Renal cortex interstitium (tissue), 15 donors: ENCODE measurements at places on chromosomes 13 and 19. TPM values are rescaled to one million over a fixed set of nuclear protein-coding genes. Genes with fewer than 3 reads are reported as not detected.

- no peak for DNase-seq
Measured at GRCh38 chr13:36528105-36528504, 95.8 kb downstream of the CCNA1 start.

DNA sequence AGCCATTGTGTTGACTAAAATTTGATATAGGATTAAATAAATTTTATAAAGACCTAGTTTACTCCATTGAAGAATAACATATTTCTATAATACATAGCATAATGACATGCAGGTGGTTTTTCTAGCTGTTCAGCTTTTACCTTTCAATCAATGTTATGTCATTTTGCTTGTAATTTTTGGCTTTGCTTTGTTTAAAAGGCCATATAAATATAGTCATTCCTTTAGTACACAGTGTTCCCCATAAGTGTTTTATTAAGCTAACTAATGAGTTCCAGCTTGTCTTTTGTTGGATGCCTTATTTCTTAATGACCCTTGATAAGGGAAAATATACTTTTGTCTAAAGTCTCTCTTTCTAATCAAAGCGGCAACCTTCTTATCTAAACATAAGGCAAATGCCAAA is 906.3 kb upstream of the GPC6 start:
- no peak for DNase-seq

- DNase-seq = no peak
Measured at GRCh38 chr13:42893214-42893671, 98.8 kb downstream of the EPSTI1 start.

- no peak for DNase-seq
Measured at GRCh38 chr13:43242040-43242439, 218.7 kb downstream of the DNAJC15 start.

The KIR3DL2 gene
- polyA plus RNA-seq = not detected
